ENCODE measurements at places on chromosomes 2 and 18. TPM values are rescaled to one million over a fixed set of nuclear protein-coding genes. Genes with fewer than 3 reads are reported as not detected.

The RUFY4 gene
- total RNA-seq = not detected

The OTOF gene
- not detected for total RNA-seq

The SPP2 gene
- not detected for total RNA-seq

The NT5DC4 gene
- total RNA-seq = not detected

The VSNL1 gene
- 12.8 TPM for total RNA-seq

The GDF7 gene
- not detected for total RNA-seq

The DTNB gene
- 17.6 TPM for total RNA-seq

The CYS1 gene
- 1.3 TPM for total RNA-seq

The RBM44 gene
- not detected for total RNA-seq

The ELOA2 gene
- total RNA-seq = not detected

The ZEB2 gene
- total RNA-seq = not detected

The R3HDM1 gene
- 16.3 TPM for total RNA-seq

The RIF1 gene
- total RNA-seq = 19.4 TPM

The MEIS1 gene
- total RNA-seq = 4.7 TPM

The DNER gene
- 4.6 TPM for total RNA-seq

The PLGLB1 gene
- total RNA-seq = 0.55 TPM

The PARD3B gene
- total RNA-seq = 0.42 TPM

The SEPTIN10 gene
- total RNA-seq = 61.2 TPM

The HOXD12 gene
- not detected for total RNA-seq

The SYT4 gene
- not detected for total RNA-seq

The SP5 gene
- not detected for total RNA-seq

The CLEC4F gene
- total RNA-seq = not detected

The SERPINB11 gene
- total RNA-seq = not detected

The LINC00305 gene
- not detected for total RNA-seq

The STRADB gene
- 20.6 TPM for total RNA-seq

The CSRNP3 gene
- total RNA-seq = 5.9 TPM

The KCTD1 gene
- total RNA-seq = 40.5 TPM

The SLC9A4 gene
- not detected for total RNA-seq

The SNORC gene
- total RNA-seq = 1.2 TPM

The ASB18 gene
- total RNA-seq = not detected

The GTF2A1L gene
- not detected for total RNA-seq

The LYG1 gene
- total RNA-seq = 0.23 TPM

The KLF7 gene
- total RNA-seq = 72.3 TPM

The SPC25 gene
- 2.0 TPM for total RNA-seq

The CCDC74A gene
- 6.0 TPM for total RNA-seq

The CAD gene
- total RNA-seq = 59.3 TPM

The L3MBTL4 gene
- total RNA-seq = 0.49 TPM

The RAB6C gene
- not detected for total RNA-seq

The LYPD6B gene
- 4.9 TPM for total RNA-seq

The IKZF2 gene
- 7.0 TPM for total RNA-seq

The NAT8 gene
- total RNA-seq = not detected

The DPYSL5 gene
- not detected for total RNA-seq

The CTDP1 gene
- 12.2 TPM for total RNA-seq

The ARID5A gene
- total RNA-seq = 7.7 TPM

The CPO gene
- not detected for total RNA-seq

The SETBP1 gene
- 1.9 TPM for total RNA-seq

The SLC5A7 gene
- total RNA-seq = not detected

The OTOS gene
- not detected for total RNA-seq

The ADRA2B gene
- 0.08 TPM for total RNA-seq

The SRD5A2 gene
- not detected for total RNA-seq

The GKN1 gene
- total RNA-seq = not detected

The RFX8 gene
- 0.08 TPM for total RNA-seq

The SERPINB4 gene
- total RNA-seq = 1.9 TPM

The GPR35 gene
- total RNA-seq = not detected

The COL4A4 gene
- total RNA-seq = under 0.01 TPM
